SK-N-SH treated with all-trans-retinoic acid at 6 μM for 48 hours (cell line): ENCODE measurements at places on chromosomes 3 and 15.

DNA sequence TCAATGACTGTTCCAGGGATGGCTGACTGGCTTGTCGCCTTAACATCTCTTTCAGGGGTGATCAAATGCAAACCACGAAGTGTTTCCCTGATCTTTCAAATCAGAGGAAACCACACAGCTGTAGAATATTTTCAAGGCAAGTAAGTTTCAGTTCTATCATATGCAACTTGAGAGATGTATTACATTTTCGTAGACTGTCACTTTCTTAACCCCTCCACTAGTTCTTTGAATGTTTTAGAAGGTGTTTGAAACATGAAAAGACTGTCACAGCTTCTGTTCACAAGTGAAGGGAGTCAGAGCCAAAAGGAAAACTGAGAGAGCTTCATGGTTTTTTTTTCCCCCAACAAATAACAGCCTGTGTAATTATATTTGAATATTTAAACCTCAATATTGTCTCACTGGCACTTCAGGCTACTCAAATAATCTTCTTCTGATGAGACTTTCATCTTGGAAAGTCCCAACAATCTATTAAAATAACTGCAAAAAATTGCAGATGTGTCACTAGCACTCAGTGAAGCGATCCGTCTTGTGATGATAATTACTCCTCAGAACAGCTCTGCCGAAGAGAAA lies 25.9 kb upstream of the CAPN7 start:
- ATAC-seq: no peak

DNA sequence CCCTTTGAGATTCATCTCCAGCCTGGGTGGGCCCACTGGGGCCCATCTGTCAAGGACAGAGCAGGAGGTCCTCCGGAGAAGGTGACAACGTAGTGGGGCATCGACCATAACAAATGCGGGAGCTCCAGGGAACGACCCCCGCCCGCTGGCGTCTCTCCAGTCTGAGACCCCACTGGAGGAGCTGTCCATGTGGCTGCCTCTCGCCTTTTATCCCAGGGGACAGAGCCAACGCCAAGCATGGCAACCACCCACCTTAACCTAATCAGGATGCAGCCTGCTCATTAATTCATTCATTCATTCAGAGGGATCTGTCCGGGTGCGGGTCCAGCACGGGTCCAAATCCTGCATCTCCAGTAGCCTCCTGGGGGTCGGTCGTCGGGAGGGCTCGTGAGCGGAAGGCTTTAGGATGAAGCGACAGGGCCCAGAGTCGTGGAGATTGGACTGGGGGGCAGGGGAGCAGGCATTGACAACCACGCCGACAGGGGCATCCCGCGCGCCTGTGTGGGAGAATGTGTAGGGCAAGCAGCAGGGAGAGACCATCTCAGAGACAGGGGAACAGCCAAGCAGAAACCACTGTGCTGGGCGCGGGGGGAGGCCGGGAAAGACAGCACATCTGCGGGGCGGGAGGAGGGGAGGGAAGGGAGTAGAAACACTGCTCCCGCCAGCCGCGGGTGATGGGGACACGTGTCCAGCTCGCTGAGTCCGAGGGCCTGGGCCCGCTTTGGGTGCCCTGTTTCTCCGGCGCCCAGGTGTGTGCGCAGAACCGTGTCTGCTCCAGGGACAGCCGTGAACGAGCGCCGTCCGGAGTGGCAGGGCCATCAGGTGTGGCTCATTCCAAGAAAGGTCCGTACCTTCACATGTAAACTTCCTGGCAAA lies 1.9 kb downstream of the PIGZ start:
- no peak for ATAC-seq

DNA sequence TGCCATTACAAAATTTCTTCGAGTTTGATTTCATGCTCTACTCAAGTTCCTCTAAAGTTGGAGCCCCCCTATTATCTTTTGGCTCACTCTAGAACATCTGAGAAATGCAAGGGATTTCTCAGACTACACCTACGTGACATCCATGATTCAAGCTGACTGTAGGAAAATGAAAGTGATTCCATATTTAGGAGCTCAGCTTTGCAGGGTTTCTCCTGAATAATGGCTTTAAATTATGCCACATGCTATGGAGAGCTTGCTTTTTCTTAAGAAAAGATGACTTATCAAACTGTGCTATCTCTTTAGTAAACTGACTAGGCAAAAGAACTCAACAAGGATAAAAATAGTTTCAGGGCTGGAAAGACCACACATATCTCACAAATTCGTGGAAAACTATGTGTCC lies 292.1 kb downstream of the LSAMP start:
- no peak for ATAC-seq

GRCh38 chr15:67805666-67806516 lies 19.4 kb upstream of the SKOR1 start:
- no peak for ATAC-seq

DNA sequence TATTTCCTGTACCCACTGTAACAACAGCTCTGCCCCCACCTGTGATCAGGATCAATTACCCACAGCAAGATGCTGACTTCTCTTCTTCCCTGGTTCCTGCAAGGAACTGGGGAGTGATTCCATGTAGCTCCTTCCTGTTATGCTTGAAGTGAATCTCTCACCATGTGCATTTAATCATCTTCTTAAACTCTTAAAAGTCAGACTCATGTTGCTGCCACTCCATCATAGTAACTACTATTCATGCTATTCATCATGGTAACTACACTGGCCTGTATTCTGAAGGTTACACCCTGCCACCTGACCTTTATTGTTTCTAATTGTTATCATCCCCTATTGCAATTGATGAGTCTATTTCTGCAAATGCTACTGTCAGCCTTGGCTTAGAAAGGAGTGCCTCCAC lies 89.5 kb downstream of the SUCNR1 start:
- peak; percentile 34; the same call in 2 of the 3 replicates for ATAC-seq
